ENCODE measurements at places on chromosomes 12 and 14.

- no peak for DNase-seq
Measured at GRCh38 chr12:1643043-1643442, 14.0 kb downstream of the WNT5B start.

- DNase-seq: no peak
Measured at GRCh38 chr12:89276860-89277259, 75.4 kb downstream of the DUSP6 start.

DNA sequence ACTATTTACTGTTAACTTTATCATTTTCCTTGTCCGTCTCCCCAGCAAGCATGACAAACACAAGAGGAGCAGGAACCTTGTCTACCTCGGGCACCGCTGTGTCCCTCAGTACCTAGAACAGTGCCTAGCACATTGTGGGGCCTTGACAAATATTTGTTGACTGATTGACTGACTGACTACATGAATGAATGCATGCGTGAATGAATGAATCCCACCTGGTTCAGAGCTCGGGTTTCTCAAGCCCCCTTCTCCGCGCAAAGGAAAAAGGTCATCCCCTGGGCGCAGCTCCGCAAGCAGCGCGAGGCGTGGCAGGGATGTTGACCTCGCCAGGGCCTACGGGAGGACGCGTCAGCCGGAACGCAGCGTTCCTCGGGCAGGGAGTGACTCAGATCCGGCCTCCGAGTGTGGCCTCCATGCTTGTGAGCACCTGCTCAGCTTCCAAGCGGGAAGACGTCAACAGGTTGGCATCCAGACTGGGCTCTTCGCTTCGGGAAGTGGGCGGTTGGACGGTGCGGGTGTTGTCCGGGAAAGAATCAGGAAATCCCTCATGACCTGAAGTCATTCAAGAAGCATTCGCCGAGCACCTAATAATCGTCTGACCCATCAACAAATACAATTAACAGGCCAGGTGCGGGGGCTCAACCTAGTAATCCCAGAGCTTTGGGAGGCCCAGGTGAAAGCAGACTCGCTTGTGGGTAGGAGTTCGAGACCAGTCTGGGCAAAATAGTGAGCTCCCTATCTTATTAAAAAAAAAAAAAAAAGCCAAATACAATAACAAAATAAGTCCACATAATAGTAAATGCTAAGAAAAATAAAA is 13.9 kb upstream of the UBC start:
- peak; percentile 81 for DNase-seq

- DNase-seq: no peak
Measured at GRCh38 chr14:106787626-106788025, 1261.2 kb downstream of the TMEM121 start.

DNA sequence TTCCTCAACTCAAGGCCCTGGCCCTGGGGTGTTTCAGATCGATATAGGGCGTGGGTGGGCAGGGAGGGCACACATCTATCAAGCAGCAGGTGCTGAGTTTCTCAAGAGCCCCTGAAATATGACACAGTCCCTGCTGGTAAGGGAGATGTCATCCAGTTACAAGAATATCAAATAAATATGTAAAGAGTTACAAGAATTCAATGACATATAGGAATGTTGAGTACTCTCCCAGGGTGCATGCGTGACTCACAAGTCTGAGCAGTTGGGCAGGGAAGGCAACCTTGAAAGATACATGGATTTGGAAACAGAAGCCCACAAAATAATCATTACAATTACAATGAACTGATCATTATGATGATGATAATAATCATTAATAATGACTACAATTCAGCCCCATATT is 35.2 kb downstream of the MVK start:
- DNase-seq: no peak

- no peak for DNase-seq
Measured at GRCh38 chr12:12338527-12339168, 11.4 kb downstream of the MANSC1 start.

- no peak for DNase-seq
Measured at GRCh38 chr12:70008944-70009343, 183.9 kb downstream of the MYRFL start.

DNA sequence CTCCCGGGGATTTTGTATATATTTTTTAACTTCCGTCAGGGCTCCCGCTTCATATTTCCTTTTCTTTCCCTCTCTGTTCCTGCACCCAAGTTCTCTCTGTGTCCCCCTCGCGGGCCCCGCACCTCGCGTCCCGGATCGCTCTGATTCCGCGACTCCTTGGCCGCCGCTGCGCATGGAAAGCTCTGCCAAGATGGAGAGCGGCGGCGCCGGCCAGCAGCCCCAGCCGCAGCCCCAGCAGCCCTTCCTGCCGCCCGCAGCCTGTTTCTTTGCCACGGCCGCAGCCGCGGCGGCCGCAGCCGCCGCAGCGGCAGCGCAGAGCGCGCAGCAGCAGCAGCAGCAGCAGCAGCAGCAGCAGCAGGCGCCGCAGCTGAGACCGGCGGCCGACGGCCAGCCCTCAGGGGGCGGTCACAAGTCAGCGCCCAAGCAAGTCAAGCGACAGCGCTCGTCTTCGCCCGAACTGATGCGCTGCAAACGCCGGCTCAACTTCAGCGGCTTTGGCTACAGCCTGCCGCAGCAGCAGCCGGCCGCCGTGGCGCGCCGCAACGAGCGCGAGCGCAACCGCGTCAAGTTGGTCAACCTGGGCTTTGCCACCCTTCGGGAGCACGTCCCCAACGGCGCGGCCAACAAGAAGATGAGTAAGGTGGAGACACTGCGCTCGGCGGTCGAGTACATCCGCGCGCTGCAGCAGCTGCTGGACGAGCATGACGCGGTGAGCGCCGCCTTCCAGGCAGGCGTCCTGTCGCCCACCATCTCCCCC is 777 bp downstream of the ASCL1 start:
- DNase-seq: peak; percentile 38

GRCh38 chr14:60652674-60653651 is 3.7 kb upstream of the SIX1 start:
- DNase-seq: peak; percentile 36

- DNase-seq: no peak
Measured at GRCh38 chr14:105325716-105326567, 11.4 kb downstream of the PACS2 start.

DNA sequence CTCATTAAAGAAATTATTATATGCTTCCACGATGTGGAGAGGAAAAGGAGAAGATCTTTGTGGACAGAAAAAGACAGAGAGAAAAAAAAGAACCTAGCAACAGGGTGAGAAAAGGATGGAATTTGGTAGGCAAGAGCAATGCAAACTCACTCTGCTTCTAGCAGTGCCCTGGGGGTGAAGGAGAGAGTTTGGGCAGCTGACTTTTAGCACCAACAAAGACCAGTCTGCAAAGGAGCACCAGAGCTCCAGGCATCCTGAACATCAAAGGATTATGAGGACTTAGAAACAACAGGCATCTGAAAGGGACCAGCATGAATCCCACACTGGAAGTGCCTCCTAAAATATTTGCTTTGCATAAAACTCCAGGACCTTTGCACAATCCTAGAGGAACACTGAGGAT is 32.8 kb upstream of the RERG start:
- DNase-seq: no peak

DNA sequence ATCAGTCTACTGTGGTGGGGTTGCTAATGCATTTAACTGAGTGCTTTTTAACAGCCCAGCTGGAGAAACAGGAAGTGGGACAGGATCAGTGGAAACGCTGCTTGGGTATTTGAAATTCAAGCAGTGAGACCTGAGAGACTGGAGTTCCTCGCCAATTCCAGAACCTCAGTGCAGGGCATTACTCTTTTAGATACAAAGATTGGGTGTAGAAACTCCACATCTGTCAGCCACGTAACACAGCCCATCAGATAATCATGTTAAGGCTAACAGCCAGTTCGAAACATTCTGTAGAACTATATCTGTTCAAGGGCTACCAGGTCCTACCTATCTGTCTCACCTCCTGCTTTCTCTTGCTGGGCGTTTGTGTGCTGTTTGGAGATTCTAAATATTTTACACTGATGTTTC is 45.5 kb downstream of the RAD52 start:
- no peak for DNase-seq

DNA sequence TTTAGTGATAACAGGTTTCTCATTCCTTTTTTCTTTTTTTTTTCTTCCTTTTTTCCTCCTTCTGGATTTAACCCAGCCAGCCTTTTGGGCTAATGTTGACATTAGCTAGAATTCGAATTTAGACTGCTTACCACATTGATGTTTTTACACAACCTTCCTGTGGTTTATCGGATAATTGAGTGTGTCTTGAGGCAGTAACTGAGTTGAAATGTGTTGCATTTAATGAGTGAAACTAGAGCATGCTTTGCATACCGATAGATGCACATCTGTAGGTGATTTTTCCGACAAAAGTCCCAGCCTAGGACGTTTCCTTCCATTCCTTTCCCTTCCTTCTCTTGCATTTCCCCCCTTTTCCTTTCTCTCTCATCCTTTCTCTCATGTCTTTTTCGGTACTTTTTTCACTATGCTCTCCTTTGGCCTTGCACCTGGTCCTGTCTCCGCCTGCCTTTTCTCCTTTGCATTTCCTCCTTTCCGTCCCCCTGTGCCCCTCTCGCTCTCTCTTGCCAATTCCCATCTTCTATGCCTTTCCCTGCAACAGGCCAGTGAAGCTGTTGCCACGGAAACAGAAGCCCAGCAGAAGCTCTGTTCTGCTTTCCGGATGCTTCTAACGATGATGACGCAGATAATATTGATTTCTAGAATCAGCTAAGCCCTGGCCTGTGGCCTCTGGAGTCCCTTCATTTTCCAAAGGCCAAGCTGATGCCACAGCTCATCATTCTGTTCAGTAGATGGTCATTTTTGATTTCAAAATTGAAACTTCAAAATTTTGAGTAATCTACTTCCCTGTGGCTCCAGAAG is 76.1 kb downstream of the SLC25A47 start:
- DNase-seq: no peak

DNA sequence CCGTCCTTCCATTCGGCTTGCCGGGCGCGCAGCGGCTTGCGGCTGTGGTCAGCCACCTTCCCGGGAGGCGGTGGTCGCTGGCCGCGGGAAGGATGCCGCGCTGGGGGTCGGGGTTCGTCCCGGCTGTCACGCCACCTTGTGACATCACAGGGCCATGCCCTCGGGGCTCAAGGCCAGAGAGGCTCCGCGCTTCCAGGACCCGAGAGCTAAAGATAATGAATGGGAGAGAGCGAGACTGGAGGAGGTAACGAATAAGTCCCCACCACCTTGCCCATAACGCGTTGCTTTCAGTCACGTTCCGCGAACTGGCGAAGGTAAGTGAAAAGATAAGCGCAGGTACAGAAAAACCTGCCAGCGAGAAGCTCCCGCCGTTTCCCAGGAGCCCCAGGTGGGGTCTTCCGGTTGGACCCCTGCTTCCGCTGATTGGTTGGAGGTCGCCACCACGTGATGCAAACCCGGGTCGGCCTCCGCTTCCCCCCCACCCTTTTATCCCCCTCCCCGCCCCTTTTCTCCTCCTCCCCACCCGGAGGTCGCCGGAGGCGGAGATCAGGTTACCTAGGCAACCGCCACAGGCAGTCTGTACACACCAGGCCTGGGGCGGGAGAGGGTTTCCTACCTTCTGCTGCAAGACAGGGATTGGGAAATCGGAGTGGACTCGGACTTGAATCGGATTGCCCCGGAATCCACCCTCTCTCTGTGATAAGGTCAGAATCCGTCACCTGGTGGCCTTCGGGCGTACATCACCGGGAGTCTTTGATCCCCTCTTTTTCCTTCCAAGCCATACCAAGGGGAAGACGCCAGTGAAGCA is at the start of gene LRRC9:
TSS of gene LRRC9 (plus strand) at position 575 of the 808 bp plus-strand sequence.
- DNase-seq: peak; percentile 82

- DNase-seq: no peak
Measured at GRCh38 chr12:117967512-117967911, 1.3 kb downstream of the KSR2 start.

DNA sequence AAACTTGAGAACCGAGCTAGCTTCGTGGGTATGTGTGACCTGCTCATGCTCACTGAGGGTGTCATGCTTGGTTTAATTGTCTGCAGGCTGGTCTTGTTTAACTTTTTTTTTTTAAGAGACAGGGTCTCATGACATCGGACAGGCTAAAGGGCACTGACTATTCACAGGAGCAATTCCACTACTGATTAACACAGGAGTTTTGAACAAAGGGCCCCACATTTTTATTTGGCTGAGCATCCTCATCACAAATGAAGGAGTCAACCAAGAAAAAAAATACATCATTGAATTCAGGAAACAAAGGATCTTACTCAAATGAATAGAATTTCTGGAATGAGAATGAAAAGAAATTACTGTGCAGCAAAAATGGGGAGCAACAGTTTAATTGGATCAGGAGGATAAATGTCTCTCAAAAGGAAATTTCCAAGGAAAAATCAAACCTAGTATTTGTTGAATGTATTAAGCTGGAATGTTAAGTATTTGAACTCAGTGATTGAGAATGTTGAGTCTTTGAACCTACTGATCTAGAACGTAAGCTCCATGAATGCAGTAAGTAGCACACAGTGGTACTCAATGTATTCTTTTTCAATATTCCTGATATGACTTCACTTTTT is 20.8 kb upstream of the PYROXD1 start:
- DNase-seq: no peak

DNA sequence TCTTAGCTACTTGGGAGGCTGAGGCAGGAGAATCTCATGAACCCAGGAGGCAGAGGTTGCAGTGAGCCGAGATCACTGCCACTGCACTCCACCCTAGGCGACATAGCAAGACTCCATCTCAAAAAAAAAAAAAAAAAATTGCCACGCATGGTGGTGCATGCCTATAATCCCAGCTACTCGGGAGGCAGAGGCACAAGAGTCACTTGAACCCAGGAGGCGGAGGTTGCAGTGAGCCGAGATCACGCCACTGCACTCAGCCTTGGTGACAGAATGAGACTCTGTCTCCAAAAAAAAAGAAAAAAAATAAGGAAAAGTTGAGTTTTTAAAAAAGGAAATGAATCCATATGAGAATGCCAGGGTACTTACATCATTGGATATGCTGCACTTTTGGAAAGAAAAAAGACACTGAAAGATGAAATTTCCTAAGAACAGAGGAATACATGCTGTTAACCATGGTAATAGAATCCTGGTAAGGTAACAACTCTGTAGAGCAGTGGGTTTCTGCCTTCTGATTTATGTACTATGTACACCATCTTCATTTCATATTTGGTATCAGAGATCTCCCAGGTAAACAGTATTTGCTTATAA is 222.7 kb downstream of the ERC1 start:
- no peak for DNase-seq

DNA sequence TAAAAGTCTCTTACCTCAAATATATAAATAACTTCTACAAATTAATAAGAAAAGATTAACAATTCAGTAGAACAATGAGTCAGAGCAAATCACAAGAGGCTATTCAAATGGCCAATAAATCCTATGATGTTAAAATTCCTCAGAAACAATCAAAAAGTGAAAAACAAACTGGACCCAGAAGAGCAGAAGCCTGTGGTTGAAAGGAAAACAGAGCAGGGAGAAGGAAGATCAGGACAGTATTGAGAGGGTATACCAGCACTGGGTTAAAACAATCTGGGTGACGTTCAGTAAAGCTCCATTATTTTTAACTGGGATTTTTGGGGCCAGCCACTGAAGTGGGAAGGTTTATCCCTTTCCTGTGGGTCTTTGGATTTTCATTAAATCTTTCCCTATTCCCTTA is 39.7 kb upstream of the PCED1B start:
- no peak for DNase-seq

GRCh38 chr12:13534645-13535398 is 338.3 kb downstream of the EMP1 start:
- peak; percentile 79 for DNase-seq

GRCh38 chr14:69674546-69675244 is 63.3 kb downstream of the SUSD6 start:
- no peak for DNase-seq

Data from femur (tissue), 1 donor.